ENCODE measurements at places on chromosomes 16 and 17. TPM values are rescaled to one million over a fixed set of nuclear protein-coding genes. Genes with fewer than 3 reads are reported as not detected.

- no peaks in the 10 kb centered on the region for H3K27me3 ChIP-seq
- no peak overlapping the region for H3K4me3 ChIP-seq
- H3K36me3 ChIP-seq = no peaks in the 10 kb centered on the region
- no peak for DNase-seq
- H3K4me1 ChIP-seq = no peaks in the 10 kb centered on the region
Observed at GRCh38 chr17:70683936-70684335, 514.6 kb downstream of the KCNJ2 start.

DNA sequence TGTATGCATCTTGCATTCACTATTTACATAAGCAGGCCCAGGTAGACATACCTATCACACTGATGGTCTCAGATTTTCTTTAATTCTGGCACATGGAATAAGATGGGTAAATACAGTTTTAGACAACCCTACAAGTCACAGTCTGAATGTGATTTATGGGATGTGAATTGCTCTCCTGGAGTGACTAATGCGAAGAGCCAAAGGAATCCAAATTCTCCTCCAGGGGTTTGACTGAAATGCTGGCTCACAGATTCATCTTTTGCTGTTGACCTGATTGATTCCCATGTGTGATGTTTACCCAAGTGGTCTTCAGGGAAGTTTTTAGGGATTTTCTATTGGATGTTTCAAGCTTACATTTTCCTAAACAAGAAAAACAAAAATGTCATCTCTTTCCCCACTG, 277.9 kb upstream of the MON1B start:
- no peaks in the 10 kb centered on the region for H3K27me3 ChIP-seq
- no peak for DNase-seq
- no peak overlapping the region for H3K27ac ChIP-seq
- H3K4me1 ChIP-seq = no peaks in the 10 kb centered on the region
- H3K4me3 ChIP-seq = no peak overlapping the region

GRCh38 chr17:67171560-67171959, 73.4 kb downstream of the HELZ start:
- H3K36me3 ChIP-seq = peaks cover 8% of the 10 kb centered on the region
- DNase-seq = no peak
- no peaks in the 10 kb centered on the region for H3K27me3 ChIP-seq
- no peaks in the 10 kb centered on the region for H3K4me1 ChIP-seq
- no peak overlapping the region for H3K27ac ChIP-seq

DNA sequence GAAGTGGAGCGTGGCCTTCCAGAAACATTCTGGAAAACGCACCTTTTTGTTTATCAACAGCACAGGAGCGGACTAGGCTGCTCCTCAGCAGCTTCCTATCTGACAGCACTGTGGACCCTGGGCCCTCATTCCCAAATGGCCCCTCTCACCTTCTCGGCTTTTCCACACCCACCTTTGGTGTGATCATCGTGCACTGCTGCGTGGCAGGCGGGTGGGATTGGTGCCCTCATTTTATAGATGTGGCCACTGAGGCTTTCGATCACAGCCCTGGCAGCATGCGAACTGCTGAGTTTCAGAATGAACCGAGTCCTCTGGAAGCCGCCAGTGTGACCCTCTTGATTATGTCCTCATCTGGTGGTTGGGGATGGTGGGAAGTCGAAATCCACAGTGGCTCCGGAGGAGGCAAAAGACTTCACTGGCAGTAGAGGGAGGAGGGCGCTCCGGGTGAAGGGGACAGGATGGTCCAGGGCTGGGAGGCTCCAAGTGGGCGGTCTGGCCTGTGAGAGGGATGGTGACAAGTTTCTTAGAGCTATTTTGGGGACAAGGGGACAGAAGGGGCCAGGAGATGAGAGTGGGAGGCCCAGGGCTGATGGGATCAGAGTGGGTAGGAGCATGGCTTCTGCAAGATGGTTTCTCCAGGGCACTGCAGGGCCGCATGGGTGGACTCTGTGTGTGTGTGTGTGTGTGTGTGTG, 49.5 kb downstream of the NKD1 start:
- no peak for DNase-seq
- no peak overlapping the region for H3K27ac ChIP-seq
- no peaks in the 10 kb centered on the region for H3K36me3 ChIP-seq
- H3K4me1 ChIP-seq = peaks cover 3% of the 10 kb centered on the region

DNA sequence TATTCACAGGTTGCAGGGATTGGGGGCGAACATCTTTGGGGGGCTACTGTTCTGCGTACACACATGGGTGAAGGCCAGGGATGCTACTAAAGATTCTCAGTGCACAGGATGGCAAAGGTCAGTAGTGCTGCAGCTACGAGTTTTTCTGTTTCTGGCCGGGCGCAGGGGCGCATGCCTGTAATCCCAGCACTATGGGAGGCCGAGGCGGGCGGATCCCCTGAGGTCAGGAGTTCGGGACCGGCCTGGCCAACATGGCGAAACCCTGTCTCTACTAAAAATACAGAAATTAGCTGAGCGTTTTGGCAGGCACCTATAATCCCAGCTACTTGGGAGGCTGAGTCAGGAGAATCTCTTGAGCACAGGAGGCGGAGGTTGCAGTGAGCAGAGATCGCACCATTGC, 3.9 kb upstream of the ZNF598 start:
- DNase-seq = no peak
- no peak overlapping the region for H3K4me3 ChIP-seq
- H3K36me3 ChIP-seq = no peaks in the 10 kb centered on the region
- H3K27me3 ChIP-seq = no peaks in the 10 kb centered on the region
- H3K4me1 ChIP-seq = peaks cover 18% of the 10 kb centered on the region

- no peaks in the 10 kb centered on the region for H3K4me1 ChIP-seq
- H3K27me3 ChIP-seq = no peaks in the 10 kb centered on the region
- no peak for DNase-seq
- no peak overlapping the region for H3K4me3 ChIP-seq
- H3K27ac ChIP-seq = no peak overlapping the region
Observed at GRCh38 chr16:12098429-12099310, 122.1 kb downstream of the SNX29 start.

- no peaks in the 10 kb centered on the region for H3K36me3 ChIP-seq
- no peak overlapping the region for H3K4me3 ChIP-seq
- no peak for DNase-seq
- 0 out of 2 replicates have a peak, but pooled peaks cover 2% of the 10 kb centered on the region for H3K4me1 ChIP-seq
- H3K27ac ChIP-seq = no peak overlapping the region
Observed at GRCh38 chr17:13599168-13599577, 2.6 kb downstream of the HS3ST3A1 start.

STH gene
- total RNA-seq = not detected

MBTPS1 gene
- 111 TPM for total RNA-seq

KCNH4 gene
- total RNA-seq = not detected

All from HCT116 (cell line).